ENCODE measurements at places on chromosomes 4 and X.

- ATAC-seq = no peak
Measured at GRCh38 chr4:73734530-73735001, 5.8 kb upstream of the CXCL8 start.

GRCh38 chr4:60562334-60562733, 637.8 kb upstream of the ADGRL3 start:
- no peak for ATAC-seq

- no peak for ATAC-seq
Measured at GRCh38 chr4:180652533-180652932, 1590.7 kb upstream of the TENM3 start.

DNA sequence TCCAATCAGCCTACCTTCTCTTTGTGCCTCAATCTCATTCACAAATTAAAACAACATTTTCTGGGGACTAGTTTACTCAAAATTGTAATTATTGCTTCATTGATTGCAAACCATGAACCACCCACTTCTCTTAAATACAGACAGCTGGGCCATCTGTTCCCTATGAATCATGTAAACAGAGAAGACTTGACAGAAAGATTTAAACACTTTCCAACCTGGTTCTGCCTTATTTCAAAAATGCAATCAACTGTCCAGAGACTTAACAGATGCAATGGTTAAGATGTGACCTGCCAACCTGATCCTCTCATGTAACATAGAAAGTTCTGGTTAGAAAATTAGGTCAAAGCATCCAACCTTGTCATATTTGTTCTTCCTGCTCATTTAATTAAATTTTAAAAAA, 20.8 kb upstream of the SERTM2 start:
- no peak for ATAC-seq

DNA sequence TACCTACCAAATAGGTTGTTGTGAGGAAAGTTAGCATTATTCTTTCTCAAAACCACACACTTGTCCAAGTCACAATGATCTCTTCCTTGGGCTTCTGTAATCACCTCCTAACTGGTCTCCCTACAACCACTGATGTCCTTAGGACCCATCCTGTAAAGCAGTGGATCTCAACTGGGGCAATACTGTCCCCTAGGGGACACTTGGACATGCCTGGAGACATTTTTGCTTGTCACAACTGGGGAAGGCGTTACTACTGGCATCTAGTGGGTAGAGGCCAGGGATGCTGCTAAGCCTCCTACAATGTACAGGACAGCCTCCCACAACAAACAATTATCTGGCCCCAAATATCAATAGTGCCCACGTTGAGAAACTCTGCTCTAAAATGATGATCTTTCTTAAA, 118.7 kb upstream of the AP1S2 start:
- ATAC-seq = no peak

GRCh38 chrX:87337267-87337666, 180.3 kb upstream of the KLHL4 start:
- ATAC-seq = no peak

- no peak for ATAC-seq
Measured at GRCh38 chr4:74097631-74098426, 1.2 kb downstream of the CXCL2 start.

GRCh38 chrX:41705680-41706374, 17.1 kb downstream of the GPR34 start:
- ATAC-seq = no peak

- no peak for ATAC-seq
Measured at GRCh38 chrX:19886375-19886774, 1.0 kb downstream of the SH3KBP1 start.

GRCh38 chr4:183164963-183165362, 65.9 kb downstream of the WWC2 start:
- no peak for ATAC-seq

DNA sequence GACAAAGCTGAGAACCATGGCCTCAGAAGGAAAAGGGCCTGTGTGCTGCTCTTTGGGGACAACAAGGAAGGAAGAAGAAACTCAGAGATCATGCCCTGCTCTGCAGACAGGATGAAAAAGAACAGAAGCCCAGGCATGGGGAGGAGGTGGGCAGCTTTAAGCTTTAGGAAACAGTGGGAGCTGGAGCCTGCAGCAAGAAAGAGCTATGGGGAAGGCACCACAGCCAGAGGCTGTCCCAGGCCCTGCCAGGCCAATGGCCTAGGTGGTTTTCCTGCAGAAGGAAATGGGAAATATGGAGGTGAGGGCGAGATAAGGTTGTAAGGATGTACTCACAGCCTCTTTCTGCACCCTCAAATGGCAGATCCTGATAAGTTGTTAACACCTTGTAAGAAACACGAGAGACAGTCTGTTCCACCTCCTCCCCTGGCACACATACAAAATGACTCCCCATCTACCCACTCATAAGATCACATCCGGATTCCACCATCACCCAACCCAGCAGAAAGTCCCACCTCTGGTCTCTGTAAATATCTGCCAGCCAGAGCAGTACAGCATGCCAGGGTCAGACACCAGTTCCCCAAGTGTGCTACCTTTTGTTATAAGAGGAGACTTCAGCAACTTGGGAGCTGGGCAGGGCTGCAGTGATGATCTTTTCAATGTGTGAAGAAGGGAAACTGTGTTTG, 105.2 kb downstream of the RTL5 start:
- ATAC-seq = no peak

DNA sequence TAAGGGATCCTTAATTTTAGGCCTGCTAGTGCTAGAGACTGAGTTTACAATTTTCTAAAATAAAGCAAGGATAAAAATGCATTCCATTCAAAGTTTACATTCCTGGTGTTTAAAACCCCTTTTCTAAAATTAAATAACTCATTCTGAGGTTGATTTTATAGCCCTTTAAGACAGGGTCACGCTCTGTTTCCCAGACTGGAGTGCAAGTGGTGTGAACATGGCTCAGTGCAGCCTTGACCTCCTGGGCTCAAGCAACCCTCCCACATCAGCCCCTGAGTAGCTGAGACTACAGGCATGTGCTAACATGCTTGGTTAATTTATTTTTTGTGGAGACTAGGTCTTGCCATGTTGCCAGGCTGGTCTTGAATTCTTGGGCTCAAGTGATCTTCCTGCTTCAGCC, 6.8 kb upstream of the CDKL2 start:
- no peak for ATAC-seq

GRCh38 chrX:152573866-152574265, 63.8 kb upstream of the GABRQ start:
- ATAC-seq = no peak

DNA sequence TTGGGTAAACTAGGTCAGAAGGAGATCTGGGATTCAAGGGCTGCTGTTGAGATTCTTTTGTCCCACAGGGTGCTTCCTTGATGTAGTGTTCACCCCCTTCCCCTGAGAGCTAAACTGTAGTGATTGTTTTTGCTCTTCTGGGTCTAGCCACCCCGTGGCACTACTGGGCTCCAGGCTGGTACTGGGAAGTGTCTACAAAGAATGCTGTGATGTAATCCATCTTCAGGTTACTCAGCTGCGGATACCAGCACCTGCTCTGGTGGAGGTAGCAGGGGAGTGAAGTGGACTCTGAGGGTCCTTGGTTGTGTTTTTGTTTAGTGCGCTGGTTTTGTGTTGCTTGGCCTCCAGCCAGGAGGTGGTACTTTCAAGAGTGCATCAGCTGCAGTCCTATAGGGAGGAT, 365.5 kb downstream of the ZNF674 start:
- no peak for ATAC-seq

- no peak for ATAC-seq
Measured at GRCh38 chr4:8480221-8480620, 39.6 kb downstream of the TRMT44 start.

GRCh38 chr4:48025005-48025404, 8.4 kb downstream of the NIPAL1 start:
- no peak for ATAC-seq

- ATAC-seq = no peak
Measured at GRCh38 chr4:121129606-121130325, 34.4 kb downstream of the TNIP3 start.

- ATAC-seq = no peak
Measured at GRCh38 chr4:39822662-39823061, 124.7 kb downstream of the UBE2K start.

DNA sequence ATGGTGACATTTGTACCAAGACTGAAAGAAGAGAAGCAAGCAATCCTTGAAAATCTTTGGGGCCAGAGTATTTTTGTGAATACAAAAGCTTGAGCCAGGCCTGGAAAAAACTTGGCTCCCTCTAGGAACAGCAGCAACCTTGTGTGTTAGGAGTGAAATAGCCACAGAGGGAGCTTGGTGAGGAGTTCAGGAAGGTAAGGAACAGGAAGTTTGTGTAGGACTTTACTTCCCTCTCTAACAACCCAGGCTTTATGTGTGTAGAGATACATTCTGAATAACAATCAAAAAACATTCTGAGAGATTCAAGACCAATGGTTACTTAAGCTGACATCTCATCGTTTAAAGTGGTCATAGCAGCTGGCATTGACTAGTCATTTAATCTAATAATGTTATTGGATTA, 668.5 kb downstream of the PCDH18 start:
- ATAC-seq = no peak

DNA sequence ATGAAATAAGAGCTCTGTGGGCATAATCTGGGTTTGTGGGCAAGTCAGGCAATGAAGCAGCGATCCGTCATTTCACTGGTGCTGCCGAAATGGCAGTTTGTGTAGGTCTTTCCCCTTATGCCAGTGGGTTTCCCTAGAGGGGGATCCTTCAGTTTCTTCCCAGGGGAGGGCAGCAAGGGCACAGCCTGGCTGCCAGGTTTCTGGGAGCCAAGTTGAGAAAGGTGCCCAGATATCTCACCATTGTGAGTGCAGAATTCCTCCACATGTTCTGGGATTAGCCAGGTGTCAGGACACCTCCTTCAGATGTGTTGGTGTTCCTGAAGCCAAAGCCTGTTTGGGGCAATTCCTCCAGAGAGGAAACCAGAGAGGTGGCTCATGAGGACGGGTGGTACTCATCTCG, 28.0 kb downstream of the MSX1 start:
- ATAC-seq = no peak

DNA sequence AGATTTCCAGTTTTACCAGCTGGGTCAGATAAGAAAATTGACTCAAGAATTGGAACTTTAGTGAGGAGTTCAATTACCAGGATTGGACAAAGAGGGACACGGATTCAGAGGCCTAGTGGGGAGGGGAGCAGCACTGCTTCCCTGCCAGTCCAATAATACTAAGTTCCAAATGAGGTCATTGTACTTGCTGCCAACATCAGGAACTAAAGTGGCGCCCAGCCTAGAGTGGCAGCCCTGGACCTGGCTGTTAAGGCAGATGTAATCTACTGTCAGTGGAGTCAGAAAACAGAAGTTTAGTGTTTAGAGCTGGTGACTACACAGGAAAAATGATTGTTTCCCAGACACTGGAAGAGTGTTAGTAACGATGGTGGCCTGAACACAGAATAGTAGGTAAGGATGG, 42.7 kb upstream of the RAPGEF2 start:
- no peak for ATAC-seq

GRCh38 chr4:84530454-84530853, 31.4 kb upstream of the NKX6-1 start:
- ATAC-seq = no peak

- ATAC-seq = no peak
Measured at GRCh38 chr4:89023140-89023539, 33.8 kb downstream of the FAM13A start.

DNA sequence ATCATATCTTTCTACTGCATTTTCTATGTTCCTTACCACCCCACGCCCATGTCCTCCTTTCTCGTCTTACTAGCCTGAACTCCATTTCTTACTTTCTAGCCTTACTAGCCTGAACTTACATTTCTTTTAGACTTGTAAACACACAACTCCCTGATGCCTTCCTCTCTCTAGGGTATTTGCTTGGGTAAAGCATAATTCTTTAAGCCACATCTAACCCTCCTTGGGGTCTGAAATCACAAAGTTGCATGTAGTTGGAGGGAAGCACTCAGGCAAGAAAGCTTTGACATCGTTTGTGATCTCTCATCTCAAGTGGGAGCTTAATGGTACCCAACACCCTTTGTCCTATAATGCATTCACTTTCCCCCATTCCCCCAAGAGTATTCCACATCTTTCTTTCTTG, 124.4 kb downstream of the SPOCK3 start:
- no peak for ATAC-seq

GRCh38 chr4:113404167-113404571, 354.7 kb downstream of the ANK2 start:
- ATAC-seq = no peak

DNA sequence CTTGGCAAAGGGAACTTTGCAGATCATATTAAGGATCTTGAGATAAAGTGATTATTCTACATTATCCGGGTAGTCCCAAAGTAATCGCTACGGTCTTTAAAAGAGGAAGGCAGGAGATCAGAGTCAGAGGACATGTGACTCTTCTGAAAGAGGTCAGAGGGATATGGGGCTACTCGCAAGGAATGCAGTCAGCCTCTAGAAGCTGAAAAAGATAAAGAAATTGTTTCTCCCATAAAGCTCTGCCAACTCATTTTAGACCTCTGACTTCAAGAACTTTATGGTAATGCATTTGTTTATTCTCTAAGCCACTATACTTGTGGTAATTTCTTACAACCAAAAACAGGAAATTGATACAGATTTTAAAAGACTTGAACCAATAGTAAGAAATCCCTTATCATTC, 48.6 kb downstream of the NPY5R start:
- ATAC-seq = no peak

- no peak for ATAC-seq
Measured at GRCh38 chrX:40459571-40460158, 121.1 kb upstream of the ATP6AP2 start.

- no peak for ATAC-seq
Measured at GRCh38 chr4:11232015-11232414, 196.7 kb downstream of the HS3ST1 start.

All from activated CD4-positive, CD25-positive, alpha-beta regulatory T cell treated with anti-CD3 and anti-CD28 coated beads, Interleukin-2, amount 50 U/mL, for 24 hours (primary cell).